ENCODE measurements at places on chromosomes 1 and 21.
A peak's percentile ranks its signal among the peaks of the same experiment; 100 is the strongest.

- DNase-seq: no peak
These were observed 35.3 kb downstream of the FNBP1L start for GRCh38 chr1:93483200-93483599.

- peak; percentile 64 for DNase-seq
These were observed at the start of gene MRPL9 for GRCh38 chr1:151762941-151763921. Gene MRPL9 (minus strand): TSS chr1:151763496. CDS start chr1:151763479, 17 bp downstream.

DNA sequence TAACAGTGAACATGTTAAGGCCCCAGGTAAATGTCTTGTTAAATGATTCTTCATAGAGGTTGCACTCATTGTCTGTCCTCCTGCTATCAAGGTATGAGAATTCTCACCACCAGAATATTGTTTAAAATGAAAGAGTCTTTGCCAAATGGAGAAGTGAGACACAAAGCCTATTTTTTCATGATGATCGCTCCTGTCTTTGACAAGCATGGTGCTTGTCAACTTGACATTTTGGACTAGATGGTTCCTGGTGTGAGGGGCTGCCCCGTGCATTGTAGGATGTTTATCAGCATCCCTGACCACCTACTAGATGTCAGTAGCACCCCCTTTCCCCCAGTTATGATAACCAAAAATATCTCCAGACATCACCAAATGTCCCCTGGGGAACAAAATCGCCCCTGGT is 65.6 kb downstream of the MDM4 start:
- DNase-seq: no peak

DNA sequence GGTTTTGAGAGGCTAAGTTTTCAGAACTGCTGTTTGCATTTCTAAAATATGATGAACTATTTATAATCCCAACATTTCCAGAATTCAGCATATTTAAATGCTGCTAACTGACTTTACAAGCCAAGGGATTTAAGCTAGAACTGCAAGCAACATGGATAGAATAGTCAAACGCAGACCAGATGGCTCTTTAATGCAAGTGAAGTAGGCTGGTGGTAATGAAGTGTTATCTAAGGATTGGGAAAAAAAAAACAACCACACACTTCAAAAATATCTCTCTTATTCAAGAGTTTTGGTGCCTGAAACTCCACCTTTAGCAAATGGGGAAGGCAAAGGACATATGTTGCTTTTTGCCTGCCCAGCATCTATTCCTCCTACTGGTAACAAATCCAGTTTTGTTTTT is 20.9 kb upstream of the SSX2IP start:
- DNase-seq: no peak

- DNase-seq: no peak
These were observed 130.1 kb upstream of the SOD1 start for GRCh38 chr21:31529406-31529805.

DNA sequence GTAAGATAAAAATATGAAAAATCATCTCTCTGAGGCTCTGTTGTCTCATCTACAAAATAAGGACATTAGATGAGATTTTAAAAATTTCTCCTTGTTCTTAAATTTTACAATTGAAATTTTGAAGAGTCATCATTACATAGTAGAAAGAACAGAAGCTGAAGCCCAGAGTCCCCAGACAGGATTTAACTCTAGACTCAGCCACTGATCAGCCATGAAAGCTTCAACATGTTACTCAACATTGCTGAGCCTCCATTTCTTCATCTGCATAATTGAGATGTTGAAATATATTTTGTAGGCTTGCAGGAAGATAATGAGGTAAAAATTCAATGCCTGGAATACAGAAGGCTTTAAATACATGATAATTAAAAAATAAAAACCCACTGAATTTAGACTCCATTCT is 633.3 kb downstream of the LMO4 start:
- DNase-seq: no peak

DNA sequence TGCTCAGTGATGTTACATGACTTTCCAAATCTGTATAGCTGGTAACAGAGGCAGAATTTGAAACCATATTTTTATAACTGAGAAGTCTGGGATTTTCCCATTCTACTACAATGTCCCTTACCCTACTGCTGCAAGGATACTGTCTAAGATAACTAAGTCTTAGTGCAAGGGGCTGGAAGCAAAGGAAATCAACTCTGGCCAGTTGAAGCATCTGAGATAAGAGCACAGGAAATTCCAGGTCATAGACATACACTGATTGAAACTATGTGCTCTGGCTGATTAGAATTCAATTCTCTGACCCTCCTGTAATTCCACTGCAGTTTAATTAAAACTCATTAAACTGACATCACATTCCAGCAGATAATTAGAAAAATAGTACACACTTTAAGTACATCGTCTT is 267.7 kb upstream of the C1orf87 start:
- DNase-seq: no peak

- DNase-seq: no peak
These were observed 22.5 kb upstream of the RHBDL2 start for GRCh38 chr1:38964140-38964548.

- no peak for DNase-seq
These were observed 1.7 kb downstream of the KCNJ10 start for GRCh38 chr1:160068225-160068624.

- DNase-seq: no peak
These were observed 482.1 kb upstream of the VAMP3 start for GRCh38 chr1:7288992-7289391.

DNA sequence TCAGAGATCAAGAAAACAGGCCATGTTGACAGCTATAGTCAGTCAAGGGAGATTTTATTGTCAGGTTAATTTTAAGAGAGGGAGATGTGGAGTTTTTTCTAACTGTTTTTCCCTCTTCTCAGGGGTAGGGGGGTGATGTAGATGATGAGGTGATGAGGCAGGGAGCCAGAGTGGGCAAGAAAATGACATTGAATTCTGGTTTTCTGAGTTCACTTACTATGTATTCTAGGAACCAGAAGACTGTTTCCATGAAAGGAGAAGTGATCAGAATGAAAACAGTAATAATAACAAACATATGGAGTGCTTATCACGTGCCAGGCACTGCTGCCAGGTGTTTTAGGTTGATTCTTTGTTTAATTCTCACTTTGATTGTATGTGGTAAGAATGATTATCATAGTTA is 40.2 kb downstream of the CASQ2 start:
- DNase-seq: no peak

DNA sequence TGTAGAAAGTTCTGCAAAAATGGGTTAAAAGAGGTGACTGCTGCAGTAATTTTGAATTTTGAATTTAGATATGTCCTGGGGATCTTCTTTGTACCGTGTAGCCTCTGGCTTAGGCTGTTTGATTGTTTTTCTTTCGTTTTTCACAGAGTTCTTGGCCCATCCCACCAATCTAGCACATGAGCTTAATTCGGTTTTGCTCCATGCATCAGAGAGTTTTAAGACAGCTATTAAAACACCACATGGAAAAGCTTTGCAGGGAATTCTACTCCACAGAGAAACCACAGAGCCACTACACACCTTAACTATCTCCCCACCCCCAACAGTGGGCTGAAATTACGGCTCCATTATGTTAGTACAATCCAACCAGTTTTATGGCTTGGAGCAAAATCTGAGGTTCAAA is 25.5 kb downstream of the SPAG17 start:
- DNase-seq: no peak

Measured in activated CD8-positive, alpha-beta memory T cell treated with anti-CD3 and anti-CD28 coated beads for 4 hours (primary cell).